ENCODE measurements at places on chromosomes 1 and 21.

GRCh38 chr1:3892748-3893147, 7.3 kb downstream of the C1orf174 start:
- no peak for DNase-seq

GRCh38 chr1:117606649-117607430, 992 bp downstream of the TENT5C start:
- no peak for DNase-seq

GRCh38 chr1:203649999-203650836, 23.6 kb downstream of the ATP2B4 start:
- peak; percentile 55 for DNase-seq

DNA sequence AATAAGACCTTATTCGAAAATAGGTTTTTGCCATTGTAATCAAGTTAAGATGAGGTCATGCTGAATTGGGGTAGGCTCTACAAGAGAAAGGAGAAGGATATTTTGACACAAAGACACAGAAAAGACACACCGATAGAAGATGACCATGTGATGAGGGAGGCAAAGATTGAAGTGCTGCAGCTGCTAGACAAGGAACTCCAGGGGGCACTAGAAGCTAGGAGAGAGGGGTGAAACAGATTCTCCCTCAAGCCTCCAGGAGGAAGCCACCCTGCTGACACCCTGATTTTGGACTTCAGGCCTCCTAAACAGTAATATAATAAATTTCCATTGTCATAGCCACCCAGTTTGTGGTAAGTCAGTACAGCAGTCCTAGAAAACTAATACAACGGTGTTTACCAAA, 506.8 kb upstream of the CAMK1G start:
- no peak for DNase-seq

DNA sequence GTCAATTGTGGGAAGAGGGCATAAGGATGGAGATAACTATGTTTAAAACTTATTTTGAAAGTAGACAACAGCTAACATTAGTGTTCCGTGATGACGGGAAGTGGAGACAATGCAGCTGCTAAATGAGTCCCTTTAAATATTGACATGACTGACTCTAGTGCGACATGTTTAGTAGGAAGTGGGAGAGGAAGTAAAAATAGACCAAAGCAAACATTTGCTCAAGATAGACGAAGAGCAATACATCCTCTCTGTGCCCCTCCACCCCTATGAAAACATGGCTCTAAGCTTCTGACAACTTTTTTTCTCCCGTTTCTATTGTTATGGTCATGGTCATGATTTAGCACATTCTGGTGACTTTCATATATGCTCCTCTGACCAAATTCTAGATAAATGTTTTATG, 60.0 kb upstream of the HMCN1 start:
- DNase-seq: no peak

DNA sequence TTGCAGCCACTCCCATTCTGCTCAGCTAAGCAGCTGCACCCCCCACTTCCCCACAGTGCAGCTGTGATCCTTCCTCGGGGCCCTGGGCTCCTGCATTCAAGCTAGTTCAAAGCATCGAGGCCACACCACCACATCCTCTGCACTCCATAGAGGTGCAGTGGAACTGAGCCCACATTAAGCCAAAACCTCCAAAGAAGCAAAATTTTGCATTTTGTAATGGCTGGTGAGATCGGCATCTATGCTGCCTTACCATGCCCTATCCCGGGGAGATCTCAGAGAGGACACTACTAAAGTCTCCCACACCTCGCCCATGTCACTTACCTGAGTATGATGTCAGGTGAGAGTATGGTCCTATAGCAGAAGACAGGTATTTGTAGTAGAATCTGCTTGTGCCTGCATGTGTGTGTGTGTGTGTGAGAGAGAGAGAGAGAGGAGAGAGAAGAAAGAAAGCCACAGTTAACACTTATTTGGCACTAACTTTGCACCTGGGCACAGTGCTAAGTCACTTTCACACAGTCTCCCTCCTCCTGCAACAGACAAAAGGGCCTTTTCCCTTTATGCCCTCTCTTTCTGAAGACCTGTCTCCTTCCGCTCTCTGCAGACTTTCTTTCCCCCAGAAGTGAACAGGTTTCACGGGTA, 89.8 kb downstream of the KIF14 start:
- no peak for DNase-seq

- DNase-seq: no peak
Measured at GRCh38 chr1:229621663-229622062, 4.3 kb downstream of the TAF5L start.

- DNase-seq: no peak
Measured at GRCh38 chr1:55650444-55650843, 435.3 kb upstream of the USP24 start.

- no peak for DNase-seq
Measured at GRCh38 chr21:38496224-38496623, 2.1 kb downstream of the ERG start.

DNA sequence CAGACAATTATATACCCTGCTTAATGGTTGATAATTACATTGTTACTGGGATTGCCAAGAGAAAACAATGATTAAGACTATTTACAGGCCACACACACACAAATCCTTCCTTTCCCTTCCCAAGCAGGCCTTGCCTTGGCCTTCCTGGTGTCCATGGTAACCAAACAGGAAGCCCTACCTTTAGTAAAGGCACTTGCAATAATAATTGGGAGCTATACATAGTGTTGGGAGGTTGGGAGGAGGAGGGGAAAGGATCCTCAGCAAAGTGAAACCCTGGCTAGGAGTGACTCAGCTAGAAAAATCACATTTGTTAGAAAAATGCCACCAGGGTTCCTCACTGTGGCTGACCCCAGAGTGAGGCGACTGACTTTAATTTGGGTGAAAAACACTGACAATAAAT, 122.3 kb upstream of the ADAR start:
- DNase-seq: peak; percentile 81

- DNase-seq: no peak
Measured at GRCh38 chr1:27648602-27649305, 13.8 kb upstream of the FGR start.

DNA sequence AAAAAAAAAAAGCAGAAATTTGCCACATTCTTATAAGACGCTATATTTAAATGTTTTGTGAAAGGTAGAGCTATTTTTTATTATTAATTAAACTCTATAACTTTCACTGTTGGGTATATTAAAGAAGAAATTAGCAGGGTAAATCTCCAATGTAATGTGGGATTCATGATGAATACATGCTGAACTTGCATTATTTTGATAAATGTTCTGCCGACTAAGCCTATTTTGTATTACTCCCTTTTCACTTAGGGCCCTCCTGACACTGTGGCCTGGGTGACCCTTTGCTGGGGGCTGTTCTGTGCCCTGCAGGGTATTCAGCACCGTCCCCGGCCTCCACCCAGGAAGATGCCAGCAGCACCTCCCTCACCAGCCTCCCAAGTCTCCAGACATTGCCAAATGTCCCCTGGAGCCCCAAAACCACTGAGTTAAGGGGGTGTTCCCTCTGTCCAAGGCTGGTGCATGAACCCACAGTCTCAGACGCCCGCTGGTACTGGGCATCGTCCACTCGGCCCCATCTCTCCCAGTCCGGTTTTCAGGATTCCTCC, 22.5 kb downstream of the RSPH1 start:
- DNase-seq: no peak

DNA sequence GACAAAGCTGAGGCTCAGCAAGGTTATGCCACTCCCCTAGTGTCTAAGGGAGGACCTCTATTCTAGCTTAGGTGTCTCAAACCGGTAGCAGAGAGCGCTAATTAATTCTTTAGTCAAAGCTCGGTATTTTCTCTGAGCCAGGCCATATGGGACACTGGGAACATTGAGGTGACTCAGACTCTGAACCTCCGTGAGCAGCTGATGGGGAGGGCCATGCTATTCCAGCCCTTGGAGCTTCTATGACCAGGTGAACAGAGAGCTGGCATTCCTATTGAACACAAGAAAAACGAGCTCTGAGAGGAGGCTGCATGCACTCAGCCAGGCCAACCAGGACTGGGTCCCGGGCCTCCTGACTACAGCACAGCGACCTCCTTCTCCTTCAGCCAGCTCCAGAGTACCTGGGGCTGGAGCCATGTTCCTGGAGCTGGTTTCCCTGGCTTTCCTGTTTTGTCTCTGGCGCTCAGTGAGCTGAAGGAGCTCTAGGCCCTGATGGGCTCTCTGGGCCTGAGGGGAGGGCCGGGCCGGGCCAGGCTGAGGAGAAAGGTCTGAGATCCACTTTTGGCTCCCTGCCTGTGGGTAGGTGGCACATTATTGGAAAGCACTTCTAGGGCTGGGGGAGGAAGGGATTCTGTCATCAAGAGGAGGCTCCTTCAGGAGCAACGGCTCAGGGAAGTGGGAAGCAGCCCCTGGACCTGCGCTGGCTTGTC, 37.0 kb downstream of the SLC9A1 start:
- no peak for DNase-seq

GRCh38 chr1:17260264-17260663, 11.4 kb downstream of the PADI3 start:
- no peak for DNase-seq

DNA sequence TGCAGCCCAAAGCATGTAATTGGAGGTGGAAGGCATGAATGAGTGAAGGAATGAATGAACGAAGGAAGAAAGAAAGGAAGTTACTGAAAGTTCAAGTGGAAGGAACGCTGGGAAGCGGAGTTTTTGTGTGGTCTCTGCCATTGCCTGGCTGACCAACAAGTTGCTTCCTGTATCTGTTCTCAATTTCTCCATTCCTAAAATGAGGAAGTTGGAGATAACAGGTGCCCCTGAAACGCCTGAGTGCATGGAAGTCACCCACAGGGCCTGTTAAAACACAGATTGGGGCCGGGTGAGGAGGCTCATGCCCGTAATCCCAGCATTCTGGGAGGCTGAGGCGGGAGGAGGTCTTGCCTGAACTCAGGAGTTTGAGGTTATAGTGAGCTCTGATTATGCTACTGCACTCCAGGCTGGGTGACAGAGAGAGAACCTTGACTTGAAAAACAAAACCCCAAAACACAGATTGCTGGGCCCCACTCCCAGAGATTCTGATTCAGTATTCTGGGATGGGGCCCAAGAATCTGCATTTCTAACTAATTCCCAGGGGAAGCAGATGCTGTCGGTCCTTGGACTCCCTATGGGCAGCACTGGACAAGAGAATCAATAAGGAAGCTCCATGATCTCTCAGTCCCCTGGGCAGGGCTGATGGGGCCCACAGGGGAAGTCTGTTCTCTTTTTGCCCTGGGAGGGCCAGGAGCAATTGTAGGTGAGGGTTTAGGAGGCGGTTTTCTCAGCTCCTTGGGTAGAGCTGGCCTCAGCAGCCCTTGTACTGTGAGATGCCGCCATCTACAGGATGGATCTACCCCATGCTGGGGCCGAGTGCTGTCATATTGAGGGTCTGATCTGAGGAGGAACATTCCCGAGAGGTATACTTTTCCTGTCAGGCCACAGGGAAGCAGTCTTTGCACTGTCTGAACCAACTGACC, 3.3 kb upstream of the CNR2 start:
- DNase-seq: peak; percentile 50

GRCh38 chr1:84156210-84156621, 12.1 kb downstream of the PRKACB start:
- DNase-seq: no peak

DNA sequence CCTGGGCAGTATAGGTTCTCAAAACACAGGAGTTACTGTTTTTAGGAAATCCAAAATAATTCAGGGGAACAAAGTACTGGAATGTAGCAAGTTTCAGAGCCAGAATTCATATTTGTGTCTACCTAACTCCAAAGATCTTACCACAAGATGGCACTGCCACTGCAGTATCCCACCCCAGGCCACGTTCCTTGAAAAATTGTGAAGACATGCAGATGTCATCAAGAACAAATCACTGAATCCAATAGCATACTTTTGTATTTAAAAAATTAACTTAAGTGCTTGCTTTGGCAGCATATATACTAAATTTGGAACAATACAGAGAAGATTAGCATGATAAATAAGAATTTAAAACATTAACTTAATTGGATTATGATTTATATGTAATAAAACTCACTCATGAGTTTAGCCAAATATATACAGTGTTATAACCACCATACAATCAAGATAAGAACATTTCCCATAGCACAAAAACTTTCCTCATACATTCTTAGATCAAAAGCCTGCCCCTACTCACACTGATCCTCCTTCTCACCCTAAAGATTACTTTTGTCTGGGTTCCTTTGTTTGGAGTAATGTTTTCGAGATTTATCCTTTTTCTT, 209.9 kb downstream of the FAF1 start:
- no peak for DNase-seq

GRCh38 chr1:6825828-6826227, 40.6 kb downstream of the CAMTA1 start:
- no peak for DNase-seq

DNA sequence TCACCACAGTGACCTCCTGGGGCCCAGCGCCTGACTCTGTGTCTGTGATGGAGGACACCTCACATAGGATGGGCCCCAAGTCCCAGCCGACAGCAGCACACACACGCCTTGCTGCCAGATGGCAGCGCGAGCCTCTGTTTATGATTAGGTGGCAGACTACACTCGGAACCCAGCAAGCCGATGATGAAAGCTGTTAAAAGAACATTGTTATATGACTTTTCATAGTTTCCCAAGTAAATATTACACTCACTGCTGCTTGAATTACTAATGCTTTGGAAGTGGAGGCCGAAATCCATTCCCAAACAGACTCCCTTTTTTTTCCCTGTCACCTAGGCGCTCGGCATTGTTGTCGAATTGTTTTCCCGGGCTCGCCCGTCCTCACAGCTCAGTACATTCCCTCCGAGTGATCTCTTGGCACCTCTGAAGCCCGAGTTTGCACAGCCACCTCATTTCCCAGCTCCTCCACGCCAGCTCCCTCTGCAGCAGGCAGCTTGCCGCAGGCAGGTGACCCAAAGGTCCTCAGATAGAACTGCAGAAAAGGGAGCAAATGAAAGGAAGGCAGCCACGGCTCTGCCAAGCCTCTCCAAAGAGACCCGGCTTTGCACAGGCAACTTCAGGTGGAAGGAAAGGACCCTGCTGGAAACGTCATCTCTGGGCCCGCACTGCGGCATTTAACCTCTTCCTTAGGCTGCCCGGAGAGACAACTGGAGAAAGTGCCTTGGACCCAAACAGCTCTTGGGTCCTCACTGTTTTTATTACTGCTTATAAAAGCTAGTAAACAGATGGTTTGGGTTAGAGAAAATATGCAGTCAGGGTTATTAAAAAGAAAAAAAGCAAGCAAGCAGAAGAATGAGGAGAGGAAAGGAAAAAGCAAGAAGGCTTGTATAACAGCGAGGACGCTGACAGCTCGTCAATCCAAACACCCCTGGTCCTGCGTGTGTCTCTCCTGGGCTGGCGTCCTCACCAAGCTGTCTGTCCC, 72.2 kb upstream of the SLC25A33 start:
- DNase-seq: peak; percentile 34

DNA sequence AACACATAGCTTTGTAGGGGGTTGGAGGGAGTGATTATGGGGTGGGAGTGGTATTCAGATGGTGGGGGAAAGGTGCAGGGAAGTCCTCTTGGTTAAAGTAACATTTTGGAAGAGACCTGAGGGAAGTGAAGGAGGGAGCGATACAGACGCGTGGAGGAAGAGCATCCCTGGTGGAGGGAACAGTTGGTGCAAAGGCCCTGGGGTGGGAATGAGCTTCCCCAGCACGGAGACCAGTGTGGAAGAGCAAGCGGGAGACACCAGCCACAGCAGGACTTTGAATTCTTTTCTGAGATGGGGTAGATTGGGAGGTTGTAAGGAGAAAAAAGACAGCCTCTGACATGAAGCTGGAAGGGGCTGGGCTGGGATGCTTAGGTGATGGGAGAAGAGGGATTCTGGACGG, 23.5 kb downstream of the DHRS3 start:
- no peak for DNase-seq

- no peak for DNase-seq
Measured at GRCh38 chr1:1423245-1423597, 2.1 kb upstream of the ANKRD65 start.

Measured in NCI-H510A (cell line).